Progenitor cell of endocrine pancreas (in vitro differentiated cells): ENCODE measurements at places on chromosomes 7 and 10.

- no peak for DNase-seq
Observed at GRCh38 chr7:36226151-36226550, 73.1 kb downstream of the EEPD1 start.

DNA sequence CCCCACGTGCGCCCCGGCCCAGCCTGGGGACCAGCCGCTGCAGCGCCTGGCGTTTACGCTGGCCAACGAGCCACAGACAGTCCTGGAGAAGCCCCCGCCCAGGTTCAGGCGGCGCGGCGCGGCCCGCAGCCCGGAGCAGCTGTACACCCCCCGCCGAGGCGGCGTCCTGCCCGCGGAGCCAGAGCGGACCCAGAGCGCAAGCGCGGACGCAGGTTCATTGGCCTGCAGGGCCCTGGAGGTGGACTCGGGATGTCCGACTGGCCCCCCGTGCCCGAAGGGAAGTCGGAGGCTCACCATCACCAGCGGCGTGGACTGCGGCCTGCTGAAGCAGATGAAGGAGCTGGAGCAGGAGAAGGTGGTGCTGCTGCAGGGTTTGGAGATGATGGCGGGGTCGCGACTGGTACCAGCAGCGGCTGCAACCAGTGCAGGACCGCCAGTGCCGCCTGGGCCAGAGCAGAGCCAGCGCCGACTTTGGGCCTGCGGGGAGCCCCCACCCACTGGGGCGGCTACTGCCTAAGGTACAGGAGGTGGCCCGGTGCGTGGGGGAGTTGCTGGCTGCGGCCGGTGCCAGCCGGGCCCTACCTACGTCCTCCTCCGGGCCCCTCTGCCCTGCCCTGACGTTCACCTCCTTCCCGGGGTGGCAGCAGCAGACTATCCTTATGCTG, 72.0 kb upstream of the KCTD7 start:
- no peak for DNase-seq

GRCh38 chr10:1475098-1475591, 262.2 kb downstream of the ADARB2 start:
- no peak for DNase-seq

GRCh38 chr7:85681241-85681640, 494.4 kb upstream of the SEMA3D start:
- no peak for DNase-seq

DNA sequence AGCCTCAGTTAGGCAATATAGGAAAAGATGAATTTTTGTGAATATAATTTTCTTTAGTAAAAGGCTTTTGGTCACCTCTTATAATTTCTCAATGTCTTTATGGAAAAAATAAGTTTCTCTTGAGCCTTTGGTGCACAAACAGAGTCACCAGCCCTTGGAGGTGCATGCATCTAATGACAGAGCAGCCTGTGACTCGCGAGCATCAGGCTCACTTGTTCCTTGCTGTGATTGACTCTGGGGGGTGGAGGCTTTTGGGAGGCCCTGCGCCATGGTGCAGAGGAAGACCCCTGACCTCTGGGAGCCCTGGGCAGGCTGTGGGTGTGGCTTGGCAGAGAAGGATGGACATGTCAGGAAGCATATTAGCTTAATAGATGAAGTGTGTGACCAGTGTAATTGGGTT, 60.2 kb downstream of the FIGNL1 start:
- DNase-seq: no peak

DNA sequence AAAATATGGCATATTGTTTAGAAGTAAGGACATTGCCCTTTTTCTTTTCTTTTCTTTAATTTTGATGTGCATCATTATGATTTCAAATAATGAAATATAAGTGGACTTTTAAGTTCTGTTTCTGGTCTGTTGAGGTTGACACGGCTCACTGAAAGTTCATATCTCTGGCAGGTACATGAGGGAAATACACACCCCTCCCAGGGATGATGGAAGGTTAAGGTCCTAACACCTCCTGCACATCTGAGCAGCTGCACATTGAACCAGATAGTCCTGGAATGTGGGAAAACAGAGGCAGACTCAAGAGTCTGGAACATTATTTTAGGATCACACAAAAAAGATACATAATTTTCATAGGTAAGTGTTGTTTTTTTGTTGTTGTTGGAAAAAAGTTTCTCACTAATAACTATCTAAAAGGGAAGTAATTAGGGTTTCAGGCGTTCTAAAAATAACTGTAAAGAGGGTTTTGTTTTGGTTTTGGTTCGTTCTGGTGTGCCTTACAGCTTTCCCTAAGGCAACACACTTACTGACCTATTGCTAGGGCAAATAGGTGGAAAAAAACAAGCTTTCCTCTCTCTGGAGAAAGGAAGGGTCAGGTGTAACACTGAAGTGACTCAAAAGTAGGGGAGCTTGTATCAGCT, 201.2 kb upstream of the PRKCQ start:
- no peak for DNase-seq

GRCh38 chr7:44081266-44081748, 1.0 kb downstream of the POLM start:
- DNase-seq: no peak

DNA sequence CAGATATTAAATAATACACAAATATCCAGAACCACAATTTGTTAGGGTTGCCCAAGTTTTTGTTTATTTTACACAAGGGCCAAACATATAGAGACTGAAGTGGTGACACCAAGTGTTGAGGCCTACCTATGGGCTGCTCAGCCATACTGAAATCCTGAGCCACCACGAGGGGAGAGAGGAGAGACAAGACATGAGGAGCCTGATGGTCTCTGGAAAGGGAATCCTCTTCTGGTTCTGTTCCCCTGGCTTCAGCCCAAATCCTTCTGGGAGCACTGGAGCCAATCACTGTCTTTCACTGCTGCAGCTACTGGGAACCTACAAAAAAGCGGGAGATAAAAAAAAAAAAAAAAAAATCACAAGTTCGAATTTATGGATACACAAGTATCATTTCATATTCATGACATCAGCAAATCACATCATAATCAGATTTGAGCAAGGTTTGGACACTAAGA, 1.9 kb downstream of the SKIDA1 start:
- no peak for DNase-seq
